ENCODE measurements at places on chromosomes 6 and 20. TPM values are rescaled to one million over a fixed set of nuclear protein-coding genes. Genes with fewer than 3 reads are reported as not detected.

GRCh38 chr6:3226481-3227362, 731 bp downstream of the TUBB2B start:
- no peak for DNase-seq

PRRC2A gene
- total RNA-seq = 183 TPM

DEFB124 gene
- not detected for total RNA-seq

SERAC1 gene
- total RNA-seq = 16.6 TPM

BTNL2 gene
- total RNA-seq = not detected

All from adrenal gland (tissue), 19 donors.